ENCODE measurements at places on chromosomes 3 and 15.

GRCh38 chr3:64805248-64805647 lies 117.4 kb upstream of the ADAMTS9 start:
- DNase-seq = no peak

DNA sequence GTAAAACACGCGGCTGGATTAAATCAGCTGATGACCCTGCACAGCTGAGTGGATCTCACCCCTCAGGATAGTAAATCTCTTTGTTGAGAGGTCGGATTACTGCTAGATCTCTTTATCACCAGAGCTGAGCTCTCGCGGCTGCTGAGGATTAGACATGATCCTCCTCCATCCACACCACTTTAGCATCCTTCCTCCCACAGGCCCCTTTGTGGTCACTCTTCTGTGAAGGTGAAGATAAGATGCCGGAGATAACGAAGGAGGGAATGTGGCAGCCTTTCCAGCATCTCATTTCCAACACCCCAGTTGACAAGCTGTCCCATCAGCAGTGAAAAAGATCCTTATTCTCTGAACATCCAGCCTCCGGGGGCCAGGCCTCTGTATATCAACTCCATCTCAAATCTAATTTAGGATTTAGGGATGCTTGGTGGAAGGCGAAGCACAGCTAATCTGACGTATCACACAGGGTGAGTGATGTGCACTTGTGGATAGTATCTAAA lies 47.5 kb upstream of the SELENOK start:
- no peak for DNase-seq

DNA sequence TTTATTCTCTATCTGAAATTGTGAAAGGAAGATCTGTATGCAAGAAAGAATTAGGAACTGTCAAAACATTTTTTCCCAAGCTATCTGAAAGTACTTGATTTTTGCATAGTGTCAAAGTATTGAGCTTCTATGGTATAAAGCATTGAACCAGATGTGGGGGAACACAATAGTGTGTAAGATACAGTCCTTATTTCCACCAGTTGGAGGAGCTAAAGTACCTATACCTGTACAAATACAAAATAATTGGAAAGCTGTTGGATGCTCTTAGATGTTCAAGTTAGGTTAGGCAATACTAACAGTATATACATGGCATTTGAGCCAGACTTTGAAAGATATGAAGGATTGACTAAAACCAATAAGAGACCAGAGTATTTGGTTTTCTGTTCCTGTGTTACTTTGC lies 148.4 kb downstream of the B3GALNT1 start:
- no peak for DNase-seq

- no peak for DNase-seq
Observed at GRCh38 chr15:88378188-88378637, 89.0 kb downstream of the MRPL46 start.

- no peak for DNase-seq
Observed at GRCh38 chr15:87949151-87949574, 307.4 kb downstream of the NTRK3 start.

DNA sequence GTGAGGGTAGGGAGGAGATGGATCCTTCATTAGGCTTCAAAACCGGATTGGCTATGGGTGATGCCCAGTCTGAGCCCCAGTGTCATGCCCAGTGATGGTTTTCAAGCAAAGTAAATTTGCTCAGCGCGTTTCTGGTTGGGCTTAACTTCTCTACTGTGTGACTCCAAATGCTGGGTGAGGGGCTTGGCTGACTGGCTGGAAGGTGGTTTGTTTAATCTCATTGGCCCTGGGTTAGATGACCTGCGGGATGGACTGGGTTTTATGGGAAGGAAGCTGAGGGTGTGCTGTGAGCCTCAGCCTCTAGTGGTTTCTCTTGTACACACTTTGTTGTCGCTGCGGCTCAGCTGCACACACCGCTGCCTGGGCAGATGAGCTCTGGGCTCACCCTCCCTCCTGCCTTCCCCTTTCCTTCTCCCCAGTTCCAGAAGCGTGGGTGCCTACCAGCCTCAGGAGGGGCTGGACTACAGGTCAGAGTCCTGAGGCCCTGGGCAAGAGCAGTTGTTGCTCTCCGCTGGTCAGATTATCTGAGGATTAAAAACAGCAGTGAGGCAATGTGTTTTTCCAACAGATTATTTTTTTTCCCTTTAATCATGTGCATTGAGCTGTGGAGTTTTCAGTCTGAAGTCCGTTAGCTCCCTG lies 18.6 kb downstream of the PDIA5 start:
- no peak for DNase-seq

DNA sequence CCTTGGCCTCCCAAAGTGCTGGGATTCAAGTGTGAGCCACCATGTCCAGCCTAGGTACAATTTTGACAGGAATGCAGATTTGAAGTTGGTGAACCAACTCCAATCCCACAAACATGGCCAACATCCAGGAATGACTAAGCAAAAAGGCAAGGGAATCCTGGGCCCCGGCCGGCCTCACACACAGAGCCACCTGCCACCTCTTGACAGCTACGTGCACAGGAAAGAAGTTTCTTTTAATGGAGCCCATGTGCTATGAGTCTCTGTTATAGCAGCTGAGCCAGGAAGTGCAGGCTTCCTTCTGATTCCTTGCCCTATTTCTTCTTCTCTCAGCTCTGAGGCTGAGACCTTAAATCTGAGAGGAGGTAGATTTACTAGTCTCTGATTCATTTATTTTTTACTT lies 8.8 kb downstream of the TMEM40 start:
- no peak for DNase-seq

- DNase-seq = no peak
Observed at GRCh38 chr15:62619526-62619925, 423.0 kb upstream of the TPM1 start.

- no peak for DNase-seq
Observed at GRCh38 chr3:55910543-55910942, 423.4 kb upstream of the WNT5A start.

- DNase-seq = no peak
Observed at GRCh38 chr3:179297971-179298725, 24.7 kb upstream of the ZNF639 start.

DNA sequence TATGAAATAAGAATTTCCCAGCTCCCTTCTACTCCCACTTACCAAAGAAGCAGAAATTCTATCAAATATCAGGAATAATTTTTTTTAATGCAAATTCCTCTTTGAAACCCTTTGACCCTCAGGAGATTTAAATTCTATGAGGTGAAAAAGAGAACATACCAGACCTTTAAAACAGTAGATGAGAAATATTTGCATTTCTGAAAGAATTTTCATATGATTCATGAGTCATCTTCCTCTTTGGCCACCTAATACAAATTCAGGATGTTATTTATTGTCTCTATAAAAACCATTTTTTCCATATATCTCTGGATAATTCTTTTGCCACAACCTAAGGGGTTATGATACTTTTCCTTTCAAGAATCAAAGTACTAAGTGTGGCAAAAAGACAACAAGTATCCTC lies 67.3 kb upstream of the ST3GAL6 start:
- DNase-seq = no peak
